Heart right ventricle (tissue), 16 donors: ENCODE measurements at places on chromosomes 12 and 14. TPM values are rescaled to one million over a fixed set of nuclear protein-coding genes. Genes with fewer than 3 reads are reported as not detected.

- no peak for DNase-seq
Observed at GRCh38 chr12:111244673-111245072, 124.2 kb downstream of the PHETA1 start.

- peak; percentile 75 for DNase-seq
Observed at GRCh38 chr14:53955671-53956426, 776 bp downstream of the BMP4 start.

Gene TMX1
- polyA plus RNA-seq: 6.7 TPM

Gene FAM90A1
- polyA plus RNA-seq: 0.03 TPM

Gene GPRC5A
- 0.95 TPM for polyA plus RNA-seq

Gene IFI27
- 721 TPM for polyA plus RNA-seq

- DNase-seq: no peak
Observed at GRCh38 chr12:53340398-53340797, 4.2 kb upstream of the SP7 start.

DNA sequence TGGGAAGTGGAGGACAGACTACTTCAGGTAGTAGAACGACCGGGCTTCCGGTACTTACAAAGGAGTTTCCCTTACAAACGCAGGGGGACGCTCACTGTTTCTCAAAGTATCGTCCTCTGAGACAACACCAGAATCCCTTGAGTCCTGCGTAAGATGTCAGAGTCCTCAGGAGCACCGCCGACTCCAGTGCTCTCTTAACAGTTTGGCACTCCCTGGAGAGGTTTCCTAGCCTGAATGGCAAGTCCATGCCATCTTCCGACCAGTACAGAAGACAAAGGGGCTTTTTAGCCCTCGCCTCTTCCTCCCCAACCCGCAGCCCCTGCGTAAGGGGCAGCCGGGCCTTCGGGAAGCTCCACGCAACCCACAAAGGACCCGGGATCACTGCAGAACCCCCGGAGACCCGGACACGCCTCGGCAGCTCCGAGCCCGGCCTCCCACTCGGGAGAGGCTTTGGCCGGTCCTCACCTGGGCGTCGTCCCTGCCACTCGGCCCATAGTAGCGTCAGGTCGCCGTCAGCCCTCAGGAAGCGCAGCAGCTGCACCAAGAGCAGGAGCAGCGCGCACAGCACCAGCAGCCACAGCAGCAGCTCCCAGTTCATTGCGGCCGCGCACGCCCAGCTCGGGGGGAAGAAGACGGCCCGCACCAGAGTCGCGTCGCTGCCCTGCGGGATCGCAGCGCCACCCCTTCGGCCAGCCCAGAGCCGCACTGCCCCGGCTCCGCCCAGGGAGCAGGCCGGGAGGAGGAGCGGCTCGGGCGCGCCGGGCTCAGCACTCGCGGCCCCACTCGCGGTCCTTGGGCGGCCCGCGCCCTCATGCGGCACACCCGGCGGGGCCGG is at the start of gene DHRS7:
Gene DHRS7, minus strand, starts transcription at position 687 of the 835 bp plus-strand sequence. Its CDS starts 89 bp downstream, at position 598.
- peak; percentile 82 for DNase-seq

DNA sequence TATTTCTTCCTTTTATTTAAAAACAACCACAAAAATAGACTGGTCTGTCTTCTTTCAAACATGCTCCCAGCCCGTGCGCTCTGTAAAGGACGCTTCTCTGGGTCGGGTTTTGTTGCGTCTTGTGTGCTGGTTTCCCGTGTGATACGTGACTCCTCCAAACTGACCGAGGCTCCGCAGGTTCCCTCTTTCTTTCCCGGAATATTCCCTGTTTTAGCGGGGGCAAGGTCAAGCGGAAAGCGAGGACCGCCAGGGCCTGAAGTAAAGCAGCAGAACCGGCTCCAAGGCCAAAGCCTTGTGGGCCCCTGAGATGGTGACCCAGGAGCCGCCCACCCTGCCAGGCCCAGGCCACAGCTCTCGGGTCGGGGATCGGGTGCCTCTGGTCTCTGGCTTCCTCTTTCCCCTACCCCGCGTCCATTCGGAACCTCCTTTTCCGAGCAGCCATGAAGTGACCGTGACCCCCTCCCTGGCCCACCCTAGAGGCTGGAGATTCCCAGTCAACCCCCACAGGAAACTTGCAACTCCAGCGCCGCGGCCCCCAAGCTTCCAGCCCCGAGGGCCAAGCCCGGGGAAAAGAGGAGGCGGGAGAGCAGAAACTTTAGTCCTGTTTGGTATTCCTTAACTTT is 885 bp upstream of the HOXC10 start:
- DNase-seq: no peak

- no peak for DNase-seq
Observed at GRCh38 chr12:121181181-121181580, 28.7 kb upstream of the P2RX4 start.

Gene RHEBL1
- 0.43 TPM for polyA plus RNA-seq

DNA sequence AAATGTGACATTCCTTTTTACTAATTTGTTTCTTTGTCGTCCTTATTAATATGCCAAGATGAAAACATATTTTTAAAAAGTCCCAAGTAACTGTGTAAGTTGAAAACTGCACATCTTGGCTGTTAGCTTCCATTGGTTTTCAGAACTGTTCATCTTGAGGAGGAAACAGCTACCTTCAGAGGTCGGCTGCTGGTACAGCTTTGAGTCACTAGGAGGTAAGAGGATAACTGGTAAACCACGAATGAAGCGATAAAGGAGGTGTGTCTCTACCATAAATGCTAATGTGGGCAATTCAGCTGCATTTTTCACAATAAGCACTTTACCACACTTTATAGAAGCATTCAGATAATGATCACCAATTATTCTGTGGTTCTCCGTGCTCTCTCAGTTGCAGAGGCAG is 137.5 kb upstream of the KRAS start:
- no peak for DNase-seq

DNA sequence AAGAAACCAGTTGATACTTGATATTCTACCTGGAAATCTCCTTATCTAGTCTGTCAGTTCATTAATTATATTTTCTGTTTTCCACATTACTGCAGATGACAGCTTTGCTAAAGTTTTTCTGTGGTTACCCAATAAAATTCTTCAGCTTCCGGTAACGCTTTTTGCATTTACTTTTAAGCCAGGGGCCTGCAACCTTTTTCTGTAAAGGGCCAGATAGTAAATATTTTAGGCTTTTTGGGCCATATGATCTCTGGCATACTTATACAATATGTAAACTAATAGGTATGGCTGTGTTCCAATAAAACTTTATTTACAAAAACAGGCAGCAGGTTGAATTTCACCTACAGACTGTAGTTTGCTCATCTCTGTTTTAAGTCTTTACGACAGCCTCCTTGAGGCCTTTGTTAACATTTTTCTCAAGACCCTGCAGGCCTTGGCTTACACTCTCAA is 48.3 kb downstream of the SPATS2 start:
- DNase-seq: no peak

GRCh38 chr12:50102131-50102531 is 1.7 kb upstream of the GPD1 start:
- no peak for DNase-seq

DNA sequence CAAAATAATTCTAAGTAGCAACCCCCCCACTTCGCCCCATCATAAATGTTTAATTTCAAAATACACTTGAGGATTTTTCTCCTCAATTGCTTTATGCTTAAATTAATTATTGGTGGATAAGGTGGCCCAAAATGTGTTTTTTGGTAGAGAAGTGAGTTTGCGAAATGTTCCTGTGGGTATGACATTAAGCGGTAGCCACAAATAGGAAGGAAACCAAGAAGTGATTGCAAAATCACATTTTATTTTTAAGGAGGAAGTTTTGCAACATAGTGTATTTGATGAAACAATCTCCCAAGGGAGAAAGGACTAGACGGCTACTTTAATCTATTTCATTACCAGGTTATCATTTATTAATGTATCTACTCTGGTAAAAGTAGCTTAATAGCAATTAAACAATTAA is 25.5 kb downstream of the SLC25A3 start:
- no peak for DNase-seq

Gene DAO
- polyA plus RNA-seq: not detected

DNA sequence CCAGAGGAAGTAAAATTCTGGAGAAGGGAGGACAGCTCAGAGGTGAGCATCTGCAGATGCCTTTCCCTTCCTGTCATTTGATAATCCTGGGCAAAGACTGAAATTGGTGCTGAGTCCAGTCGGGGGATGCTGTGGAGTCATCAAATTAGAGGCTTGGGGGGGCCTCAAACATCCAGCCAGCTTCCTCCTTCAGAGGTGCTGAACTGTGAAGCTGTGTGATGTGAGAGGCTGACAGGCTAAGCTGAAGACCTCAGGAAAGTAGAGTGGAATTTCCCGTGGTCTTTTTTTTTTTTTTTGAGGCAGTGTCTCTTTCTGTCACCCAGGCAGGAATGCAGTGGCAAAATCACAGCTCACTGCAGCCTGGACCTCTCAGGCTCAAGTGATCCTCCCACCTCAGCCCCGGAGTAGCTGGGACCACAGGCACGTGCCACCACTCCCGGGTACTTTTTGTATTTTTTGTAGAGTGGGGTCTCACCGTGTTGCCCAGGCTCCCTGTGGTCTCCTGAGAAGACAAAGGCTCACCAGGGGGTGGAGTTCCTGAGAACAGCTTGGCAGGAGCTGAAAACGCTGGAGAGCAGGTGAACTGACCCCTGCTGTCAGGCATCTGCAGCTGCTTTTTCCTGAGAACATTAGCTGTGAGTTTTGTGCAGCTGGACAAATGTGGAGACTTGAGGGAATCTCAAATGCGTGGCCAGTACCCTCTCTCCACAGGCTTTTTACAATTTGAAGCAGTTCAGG is 6.1 kb upstream of the TCL1B start:
- no peak for DNase-seq

DNA sequence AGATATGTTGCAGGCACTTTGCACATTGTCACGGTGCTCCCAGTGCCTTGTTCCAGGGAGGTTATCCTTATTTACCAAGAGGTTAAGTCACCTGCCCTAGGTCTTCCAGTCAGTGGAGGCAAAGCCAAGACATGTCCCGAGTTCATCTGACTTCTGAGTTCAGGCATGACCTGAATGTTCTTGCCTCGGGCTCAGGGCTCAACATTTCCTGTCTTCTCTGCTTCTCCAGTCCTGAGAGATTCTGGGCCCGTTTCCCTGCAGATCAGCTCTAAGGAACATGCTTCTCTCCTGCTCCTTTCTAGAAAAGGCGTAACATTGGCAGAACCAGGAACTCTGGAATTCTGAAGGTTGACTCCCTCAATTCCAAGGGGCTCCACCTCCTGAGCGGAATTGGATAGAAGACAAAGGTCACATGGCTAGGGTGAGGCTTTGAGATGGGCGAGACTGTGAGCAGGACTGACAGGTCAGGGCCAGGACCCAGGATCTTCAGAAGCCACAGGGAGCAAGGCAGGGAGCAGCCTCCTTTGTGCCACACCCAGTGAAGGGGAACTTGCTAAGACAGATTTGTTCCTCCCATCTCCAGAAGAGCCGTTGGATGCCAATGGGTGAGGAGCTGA is 19.9 kb downstream of the BDKRB2 start:
- no peak for DNase-seq

GRCh38 chr14:79949906-79950305 is 261.4 kb downstream of the DIO2 start:
- DNase-seq: no peak

Gene IFT43
- polyA plus RNA-seq: 34.7 TPM

DNA sequence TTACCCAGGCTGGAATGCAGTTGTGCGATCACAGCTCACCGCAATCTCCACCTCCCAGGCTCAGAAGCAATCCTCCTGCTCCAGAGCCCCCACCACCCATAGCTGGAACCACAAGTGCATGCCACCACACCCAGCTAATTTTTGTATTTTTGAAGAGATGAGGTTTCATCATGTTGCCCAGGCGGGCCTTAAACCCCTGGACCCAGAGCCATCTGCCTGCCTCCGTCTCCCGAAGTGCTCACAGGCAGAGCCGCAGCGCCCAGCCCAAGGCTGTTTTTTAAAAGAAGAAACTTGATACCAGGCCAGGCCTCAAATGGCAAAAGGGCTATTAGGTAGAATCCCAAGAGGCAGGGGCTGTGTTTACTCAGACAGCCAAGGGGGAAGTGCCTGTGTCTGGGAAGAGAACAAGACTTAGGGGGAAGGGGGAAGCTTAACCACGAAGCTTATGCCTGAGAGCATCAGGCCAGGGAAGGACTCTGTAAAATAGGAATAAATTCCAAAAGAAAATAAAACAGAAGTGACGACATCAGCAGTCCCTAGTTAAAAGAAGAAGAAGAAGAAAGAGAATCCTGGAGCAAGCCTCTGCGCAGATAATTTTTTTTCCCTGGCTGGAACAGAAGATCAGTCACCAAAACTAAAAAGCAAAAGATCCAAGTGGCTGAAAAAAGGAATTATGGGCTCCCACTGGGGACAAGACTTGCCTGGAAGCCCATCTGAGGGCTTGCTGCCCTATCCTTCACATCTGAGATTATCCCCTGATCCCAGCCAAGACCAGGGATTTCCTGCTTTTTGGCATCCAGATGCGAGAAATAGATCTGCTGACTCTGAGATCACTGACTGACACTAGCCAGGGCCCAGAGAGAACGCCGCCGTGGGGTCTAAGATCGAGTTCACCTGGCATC is 170.5 kb downstream of the NDUFA12 start:
- no peak for DNase-seq

GRCh38 chr12:127745469-127746212 is 521.3 kb upstream of the TMEM132C start:
- DNase-seq: no peak

GRCh38 chr14:90652626-90653025 is 163.6 kb downstream of the TTC7B start:
- DNase-seq: no peak

GRCh38 chr14:79254069-79254775 is 957.1 kb downstream of the DIO2 start:
- no peak for DNase-seq

- DNase-seq: peak; percentile 13
Observed at GRCh38 chr14:60094306-60094897, 2.7 kb downstream of the PCNX4 start.

DNA sequence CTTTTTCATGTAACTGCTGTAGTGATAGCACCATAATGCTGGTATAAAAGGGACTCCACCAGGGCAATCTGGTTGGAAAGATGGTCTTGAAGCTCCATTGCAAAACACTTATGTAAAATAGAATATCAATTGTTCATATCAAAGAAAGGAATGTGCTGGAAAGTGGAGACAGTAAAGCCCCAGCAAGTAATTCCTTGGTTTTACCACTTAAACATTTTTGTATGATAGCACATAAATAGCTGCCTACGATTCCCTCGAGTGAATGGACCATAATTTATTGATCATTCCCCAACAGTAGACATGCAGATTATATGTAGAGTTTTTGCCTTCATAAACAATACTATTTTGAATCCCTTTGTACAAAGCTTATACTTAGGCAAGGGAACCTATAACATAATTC is 275.4 kb downstream of the PAWR start:
- no peak for DNase-seq

GRCh38 chr14:92495027-92495426 is 18.6 kb upstream of the RIN3 start:
- peak; percentile 10 for DNase-seq

Gene TGM1
- polyA plus RNA-seq: 0.87 TPM

Gene REM2
- 0.22 TPM for polyA plus RNA-seq

Gene EMP1
- 55.5 TPM for polyA plus RNA-seq
